Heart right ventricle (tissue), 16 donors: ENCODE measurements at places on chromosomes 12 and 14. TPM values are rescaled to one million over a fixed set of nuclear protein-coding genes. Genes with fewer than 3 reads are reported as not detected.
A peak's percentile ranks its signal among the peaks of the same experiment; 100 is the strongest.

GRCh38 chr14:33564774-33565630 is 385.9 kb downstream of the EGLN3 start:
- no peak for DNase-seq

- DNase-seq, result peak; percentile 29
Observed at GRCh38 chr14:77892381-77892871, 92.5 kb downstream of the ADCK1 start.

GRCh38 chr12:87383680-87384079 is 645.5 kb downstream of the C12orf50 start:
- no peak for DNase-seq

DNA sequence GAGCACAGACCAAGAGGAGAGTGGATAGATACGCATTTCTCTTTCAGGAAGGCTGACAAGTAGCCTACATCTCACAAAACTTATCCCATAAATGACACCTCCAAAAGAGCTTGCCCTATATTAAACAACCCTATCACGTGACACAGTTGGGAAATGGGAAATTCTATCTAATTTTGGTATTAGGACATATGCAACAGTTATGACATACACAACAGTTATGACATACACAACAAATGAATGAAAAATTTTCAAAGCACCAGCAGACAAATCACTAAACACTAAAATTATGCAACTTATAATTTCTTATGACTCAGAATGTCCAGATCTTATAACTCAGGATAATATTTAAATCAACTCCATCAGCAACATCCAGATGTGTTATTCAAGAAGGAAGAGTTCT is 54.1 kb downstream of the DUSP16 start:
- no peak for DNase-seq

DNA sequence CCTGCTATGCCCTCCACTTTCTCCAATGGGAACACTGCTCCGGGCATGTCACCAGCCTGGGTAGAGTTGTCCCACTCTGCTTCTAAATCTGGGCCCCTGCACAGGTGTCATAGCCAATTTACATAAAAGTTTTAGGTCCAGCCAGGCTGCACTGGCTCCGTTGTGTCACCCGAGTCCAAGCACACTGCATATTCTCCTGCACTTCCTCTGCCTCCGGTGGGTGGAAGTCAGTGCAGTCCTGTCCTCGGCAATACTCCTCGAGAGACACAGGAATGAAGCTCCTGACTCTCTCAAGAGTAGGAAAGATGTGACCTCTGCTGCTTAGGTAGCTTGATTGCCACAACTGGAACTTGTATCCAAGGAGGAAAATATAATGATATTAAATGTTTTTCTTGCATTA is 15.2 kb downstream of the SLC8A3 start:
- no peak for DNase-seq

DNA sequence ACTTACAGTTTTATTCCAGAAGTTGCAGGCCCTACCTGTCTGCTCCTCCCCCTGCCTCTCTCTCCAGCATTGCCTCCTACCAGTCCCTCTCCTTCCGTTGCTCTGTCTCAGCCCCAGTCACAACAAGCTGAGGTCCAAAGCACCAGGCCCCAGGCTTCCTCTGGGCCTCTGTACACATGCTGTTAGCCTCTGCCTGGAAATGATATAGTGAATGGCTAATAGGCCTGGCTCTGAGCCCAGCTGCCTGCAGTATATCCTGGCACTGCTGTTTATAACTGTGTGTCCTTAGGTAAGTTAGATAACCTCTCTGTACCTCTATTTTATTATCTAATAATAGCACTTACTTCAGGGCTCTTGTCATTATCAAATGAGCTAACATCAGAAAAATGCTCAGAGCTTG is 114.9 kb upstream of the PWP1 start:
- no peak for DNase-seq

The PTGER2 gene
- total RNA-seq, result 0.11 TPM

The AQP2 gene
- not detected for total RNA-seq

GRCh38 chr12:123948796-123949769 is 23.5 kb downstream of the CCDC92 start:
- DNase-seq, result no peak

The NTS gene
- not detected for total RNA-seq

The MORN3 gene
- not detected for total RNA-seq

DNA sequence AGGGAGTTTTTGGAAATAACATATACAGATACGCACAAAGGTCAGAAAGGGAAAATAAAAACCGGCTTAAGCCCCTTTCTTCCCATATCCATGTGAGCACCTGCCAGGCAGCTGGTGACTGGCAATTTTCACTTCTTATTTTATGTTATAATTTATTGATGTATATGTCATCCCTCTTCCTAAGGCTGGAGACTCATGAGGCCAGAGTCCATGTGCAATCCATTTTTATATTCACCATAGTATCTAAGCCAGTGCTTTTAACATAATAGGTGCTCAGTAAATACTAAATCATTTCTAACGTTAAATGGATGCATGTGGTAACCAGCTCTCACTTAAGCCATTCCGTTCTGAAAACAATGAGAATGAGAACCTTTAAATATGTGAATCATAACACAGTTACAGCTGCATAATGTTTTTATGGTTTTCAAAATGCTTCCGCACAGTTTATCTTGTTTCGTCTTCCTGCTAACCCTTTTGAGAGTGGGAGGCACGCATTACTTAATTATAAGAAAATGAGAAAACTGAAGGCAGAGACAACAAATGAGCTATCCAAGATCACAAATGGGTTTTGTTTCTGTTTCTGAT is 178.3 kb downstream of the CACNA1C start:
- no peak for DNase-seq

The GNB3 gene
- total RNA-seq, result 7.9 TPM

- DNase-seq, result no peak
Observed at GRCh38 chr14:85466678-85467077, 63.3 kb upstream of the FLRT2 start.

- DNase-seq, result no peak
Observed at GRCh38 chr12:121443911-121444841, 44.3 kb downstream of the RNF34 start.

The KRT75 gene
- total RNA-seq, result not detected

- DNase-seq, result no peak
Observed at GRCh38 chr12:47823422-47824086, 3.9 kb upstream of the HDAC7 start.

The PITPNM2 gene
- total RNA-seq, result 21.6 TPM

GRCh38 chr12:10160617-10161385 is 11.1 kb downstream of the OLR1 start:
- no peak for DNase-seq

- no peak for DNase-seq
Observed at GRCh38 chr12:99235381-99235780, 412.2 kb upstream of the GARIN6 start.

DNA sequence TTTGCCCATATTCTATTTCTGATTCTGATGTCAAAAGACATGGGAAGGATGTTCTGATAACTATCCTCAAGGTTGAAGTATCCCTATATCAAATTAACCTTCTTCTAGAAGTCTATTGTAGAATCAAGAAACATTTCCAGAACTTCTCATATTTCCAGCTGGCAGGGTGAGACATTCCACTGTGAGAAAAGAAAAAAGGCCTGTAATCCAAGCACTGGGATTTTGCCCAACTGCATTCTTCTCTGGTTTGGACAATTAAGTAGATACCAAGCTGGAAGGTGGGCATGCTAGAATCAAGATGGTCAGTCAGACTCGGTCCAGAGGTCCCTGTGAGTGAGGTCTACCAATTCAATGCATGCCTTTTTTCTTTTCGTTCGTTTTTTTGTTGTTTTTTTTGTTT is 60.9 kb downstream of the MAP3K9 start:
- no peak for DNase-seq

The SLC16A7 gene
- 182 TPM for total RNA-seq

DNA sequence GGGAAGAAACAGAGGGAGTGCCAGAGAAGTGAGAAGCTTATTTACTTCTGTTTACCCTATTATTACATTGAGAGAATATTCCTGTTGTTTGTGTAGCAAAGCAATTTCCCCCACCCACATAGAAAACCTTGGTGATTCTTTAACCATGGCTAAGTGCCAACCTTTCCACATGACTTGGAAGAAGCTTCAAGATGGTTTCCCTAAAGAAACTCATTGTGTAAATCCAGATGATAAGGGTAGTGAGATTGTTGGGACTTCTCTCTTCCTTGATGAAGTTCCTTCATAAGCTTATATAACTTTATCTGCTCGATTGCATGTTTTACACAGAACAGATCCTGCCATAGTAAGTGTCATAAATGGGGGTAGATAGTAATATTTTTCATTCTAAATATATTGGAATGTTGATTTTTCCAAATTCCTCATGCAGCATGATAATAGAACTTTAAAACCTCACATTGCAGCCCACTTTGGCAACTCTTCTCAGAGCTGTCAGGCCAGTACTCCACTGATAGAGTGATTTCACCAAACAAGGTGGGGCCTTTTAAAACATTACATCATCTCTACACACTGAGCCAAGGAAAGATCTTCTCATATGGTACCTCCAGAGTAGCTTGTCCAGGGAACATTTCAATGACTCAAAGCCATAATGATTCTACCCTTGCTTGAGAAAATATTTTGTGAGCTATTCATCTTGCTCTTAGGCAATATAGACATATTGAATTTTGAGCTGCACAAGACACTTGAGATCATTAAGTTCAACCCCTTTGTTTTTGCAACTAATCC is 47.8 kb upstream of the KIF21A start:
- DNase-seq, result no peak

The PPP1R1A gene
- total RNA-seq, result 52.9 TPM

- DNase-seq, result no peak
Observed at GRCh38 chr12:124742111-124742510, 121.6 kb downstream of the SCARB1 start.

DNA sequence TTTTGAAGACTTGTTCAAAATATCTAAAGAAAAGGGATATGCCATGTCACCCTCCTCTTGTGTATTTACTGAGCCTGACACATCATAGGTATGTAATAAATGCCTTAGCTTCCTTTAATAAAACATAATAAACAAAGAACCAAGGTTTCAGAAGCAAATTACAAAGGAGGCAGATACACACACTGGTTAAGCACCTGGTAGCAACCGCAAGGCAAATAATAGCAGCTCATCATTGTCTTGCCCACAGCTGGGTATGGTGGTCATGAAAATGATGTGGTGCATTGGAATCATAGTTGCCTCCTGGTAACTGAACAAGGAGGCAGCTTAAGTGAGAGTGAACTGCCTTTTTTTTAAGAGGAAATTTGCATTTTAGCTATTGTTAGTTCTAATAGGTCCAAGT is 39.0 kb downstream of the PAX9 start:
- DNase-seq, result no peak

DNA sequence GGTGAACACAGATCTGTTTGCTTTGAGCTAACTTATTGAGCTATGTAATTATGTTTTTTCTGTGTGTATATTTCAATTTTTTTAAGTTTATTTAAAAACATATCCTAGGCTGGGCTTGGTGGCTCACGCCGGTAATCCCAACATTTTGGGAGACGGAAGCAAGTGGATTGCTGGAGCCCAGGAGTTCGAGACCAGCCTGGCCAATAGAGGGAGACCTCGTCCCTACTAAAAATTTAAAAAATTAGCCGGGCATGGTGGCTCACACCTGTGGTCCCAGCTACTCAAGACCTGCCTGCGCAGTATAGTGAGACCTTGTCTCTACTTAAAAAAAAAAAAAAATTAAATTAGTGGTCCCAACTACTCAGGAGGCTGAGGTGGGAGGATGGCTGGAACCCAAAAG is 16.2 kb upstream of the RNASE1 start:
- DNase-seq, result no peak

The CIROP gene
- total RNA-seq, result not detected

The GTF2H3 gene
- total RNA-seq, result 16.2 TPM

- no peak for DNase-seq
Observed at GRCh38 chr12:50400104-50400637, 514 bp upstream of the LARP4 start.

DNA sequence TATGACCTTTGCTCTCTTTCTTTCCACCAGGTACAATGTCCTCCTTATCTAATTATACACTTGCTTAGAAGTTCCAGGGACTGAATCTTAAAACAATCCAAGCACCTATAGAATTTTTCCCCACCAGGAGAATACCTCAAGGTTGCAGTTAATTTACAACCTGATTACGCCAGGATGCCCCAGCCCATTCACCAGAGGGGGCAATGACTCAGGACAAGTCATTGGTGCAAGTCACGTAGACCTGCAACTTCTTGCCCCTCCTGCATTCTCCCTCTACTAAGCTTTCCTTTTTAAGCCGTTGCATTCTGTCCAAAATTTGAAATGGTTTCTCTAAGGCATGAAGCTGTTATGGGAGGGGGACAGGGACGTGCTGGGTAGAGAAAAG is 111.1 kb upstream of the SCAF11 start:
- DNase-seq, result no peak

The INHBE gene
- not detected for total RNA-seq

DNA sequence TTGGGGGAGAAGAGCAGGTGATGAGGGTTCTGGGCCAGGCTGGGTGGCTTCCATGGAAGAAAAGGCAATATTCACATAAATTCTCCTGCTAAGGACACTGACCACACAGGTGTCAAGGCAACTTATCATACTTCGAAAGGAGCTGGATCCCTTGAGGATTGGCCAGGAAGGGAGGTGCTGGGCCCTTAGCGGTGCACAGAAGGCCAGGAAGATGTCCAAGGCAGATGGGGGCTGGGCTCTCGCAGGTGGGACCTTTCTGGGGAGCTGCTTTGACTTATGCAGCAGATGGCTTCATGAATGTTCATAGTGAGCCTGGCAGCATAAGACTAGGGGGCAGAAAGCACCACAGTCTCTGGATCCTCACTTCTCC is 3.9 kb downstream of the CD63 start:
- no peak for DNase-seq

The RAB5B gene
- 127 TPM for total RNA-seq

The RASSF8 gene
- total RNA-seq, result 43.9 TPM

GRCh38 chr12:120118321-120119061 is 1.9 kb upstream of the RAB35 start:
- DNase-seq, result no peak

- no peak for DNase-seq
Observed at GRCh38 chr12:39824505-39825212, 205.1 kb upstream of the ABCD2 start.

The TTC9 gene
- 2.4 TPM for total RNA-seq

The LMNTD1 gene
- total RNA-seq, result not detected

The BCAT1 gene
- total RNA-seq, result 4.8 TPM

GRCh38 chr14:47261350-47261749 is 414.1 kb downstream of the MDGA2 start:
- no peak for DNase-seq

- no peak for DNase-seq
Observed at GRCh38 chr12:79555028-79555925, 135.5 kb downstream of the PAWR start.
